CD4-positive, alpha-beta T cell treated with Interleukin-15 for 1 hour (primary cell): ENCODE measurements at places on chromosomes 5 and 9.

GRCh38 chr9:109466623-109467590 lies 31.2 kb downstream of the PTPN3 start:
- no peak for DNase-seq

- DNase-seq = no peak
These were observed 39.4 kb downstream of the HOMER1 start for GRCh38 chr5:79474367-79475151.

GRCh38 chr5:14552017-14552416 lies 29.6 kb upstream of the OTULINL start:
- DNase-seq = no peak

- DNase-seq = no peak
These were observed 1.5 kb upstream of the IL17B start for GRCh38 chr5:149380466-149381121.

- no peak for DNase-seq
These were observed 565.0 kb downstream of the CETN3 start for GRCh38 chr5:89844548-89844947.

- DNase-seq = no peak
These were observed 31.2 kb downstream of the CNOT6 start for GRCh38 chr5:180525399-180525798.

DNA sequence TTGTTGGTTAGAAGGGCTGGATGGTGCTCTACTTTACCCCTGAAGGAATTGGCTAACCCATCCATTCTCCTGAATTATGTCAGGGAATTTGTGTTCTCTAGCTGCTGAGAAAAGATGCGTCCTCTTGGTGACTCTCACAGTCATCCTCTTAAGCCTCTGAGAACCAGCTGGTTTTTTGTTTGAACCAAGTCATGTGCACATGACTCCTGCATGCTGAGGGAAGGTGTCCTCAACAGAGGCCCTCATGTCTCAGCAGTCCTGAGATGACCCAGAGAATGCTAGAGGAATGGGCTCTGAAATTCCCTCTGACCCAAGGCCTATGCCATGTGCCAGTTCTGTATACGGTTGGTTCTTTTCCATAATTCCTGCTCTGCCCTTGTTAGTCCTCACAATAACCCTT lies 10.4 kb upstream of the C5orf63 start:
- no peak for DNase-seq

- no peak for DNase-seq
These were observed 25.8 kb upstream of the FRRS1L start for GRCh38 chr9:109192732-109193361.

DNA sequence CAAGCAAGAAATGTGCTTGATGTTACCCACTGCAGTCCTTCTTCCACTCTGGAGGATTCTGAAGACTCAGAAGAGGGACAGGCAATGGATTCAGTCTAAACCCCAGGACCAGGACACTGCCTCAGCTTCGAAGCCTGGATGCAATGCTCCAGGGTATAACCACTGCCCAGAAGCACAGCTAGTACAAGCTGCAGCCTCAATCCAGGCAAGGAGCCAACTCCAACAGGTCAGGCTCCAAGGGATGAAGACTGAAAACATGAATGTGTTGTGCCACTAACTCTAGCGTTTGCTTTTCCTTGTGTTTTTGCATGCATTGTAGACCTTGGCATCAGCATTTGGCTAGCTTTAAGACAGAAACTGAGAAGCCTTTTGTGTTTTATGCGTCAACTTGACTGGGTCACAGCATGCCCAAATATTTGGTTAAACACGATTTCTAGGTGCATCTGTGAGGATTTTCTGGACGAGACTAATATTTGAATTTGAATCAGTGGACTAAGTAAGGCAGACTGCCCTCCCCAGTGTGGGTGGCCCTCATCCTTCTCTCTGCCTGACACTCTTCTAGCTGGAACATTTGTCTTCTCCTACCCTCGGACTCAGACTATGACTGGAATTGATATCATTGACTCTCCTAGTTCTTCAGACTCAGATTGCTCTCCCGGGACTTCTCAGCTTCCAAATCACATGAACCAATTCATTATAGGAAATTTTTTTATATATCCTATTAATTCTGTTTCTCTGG lies 20.5 kb upstream of the GPX3 start:
- no peak for DNase-seq

DNA sequence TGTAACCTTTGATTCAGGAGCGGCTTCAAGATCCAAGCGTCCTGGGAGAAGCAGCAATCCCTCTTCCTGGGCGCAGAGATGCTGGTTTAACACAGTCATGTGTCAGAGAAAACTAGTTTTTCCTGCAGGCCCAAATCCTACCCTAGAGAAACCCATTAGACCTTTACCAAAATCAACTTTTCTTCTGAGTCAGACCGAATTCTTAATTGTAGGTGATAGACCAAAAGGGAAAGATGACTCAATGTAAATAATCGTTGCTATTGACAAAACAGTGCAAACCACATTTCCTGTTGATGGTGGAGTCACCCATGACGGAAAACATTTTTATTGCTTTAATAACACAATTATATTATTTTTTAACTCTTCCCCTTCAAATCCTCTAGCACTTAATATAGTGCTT lies 40.1 kb downstream of the SLC1A1 start:
- no peak for DNase-seq

- no peak for DNase-seq
These were observed 35.7 kb upstream of the TMEM161B start for GRCh38 chr5:88304356-88304755.

- no peak for DNase-seq
These were observed 115.5 kb upstream of the RANBP3L start for GRCh38 chr5:36417221-36417620.

DNA sequence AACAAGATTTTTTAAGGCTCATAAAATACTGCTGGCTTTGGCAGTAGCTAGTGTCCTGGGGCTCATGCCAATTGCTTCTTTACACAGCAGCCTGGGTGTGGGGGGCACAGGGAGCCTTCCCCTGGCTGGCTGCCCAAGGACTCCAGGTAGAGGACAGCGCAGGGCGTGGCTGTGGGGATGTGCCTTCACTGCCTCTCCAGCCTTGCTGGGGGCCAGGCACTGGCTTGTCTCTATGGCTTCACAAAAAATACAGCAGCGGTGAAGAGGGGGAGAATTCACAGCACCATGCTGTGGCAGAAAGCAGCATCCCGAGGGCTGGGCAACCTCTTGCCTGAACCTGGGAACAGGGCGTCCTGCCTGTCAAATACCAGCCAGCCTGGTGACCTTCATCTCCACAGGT lies 57.4 kb downstream of the DAP start:
- no peak for DNase-seq

GRCh38 chr9:135605238-135605781 lies 34.0 kb downstream of the GLT6D1 start:
- DNase-seq = no peak

DNA sequence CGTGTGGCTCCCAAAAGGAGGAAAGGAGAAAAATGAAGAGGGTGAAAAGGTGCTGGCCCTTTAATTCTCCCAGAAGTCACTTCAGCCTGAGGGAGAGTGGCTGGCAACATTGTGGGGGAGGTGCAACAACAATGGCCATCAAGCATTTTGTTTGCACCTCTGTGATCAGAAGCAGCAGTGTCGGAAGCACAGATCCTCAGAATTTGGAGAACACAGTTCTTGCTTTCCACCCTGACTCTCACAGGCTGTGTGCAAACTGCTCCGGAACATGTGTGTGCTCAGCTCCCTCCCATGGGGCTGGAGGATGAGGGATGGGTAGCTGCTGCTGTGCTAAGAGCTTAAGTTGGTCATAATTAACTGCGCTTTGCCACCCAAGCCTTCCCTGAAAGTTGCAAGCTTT lies 127.1 kb downstream of the DPYSL3 start:
- no peak for DNase-seq

DNA sequence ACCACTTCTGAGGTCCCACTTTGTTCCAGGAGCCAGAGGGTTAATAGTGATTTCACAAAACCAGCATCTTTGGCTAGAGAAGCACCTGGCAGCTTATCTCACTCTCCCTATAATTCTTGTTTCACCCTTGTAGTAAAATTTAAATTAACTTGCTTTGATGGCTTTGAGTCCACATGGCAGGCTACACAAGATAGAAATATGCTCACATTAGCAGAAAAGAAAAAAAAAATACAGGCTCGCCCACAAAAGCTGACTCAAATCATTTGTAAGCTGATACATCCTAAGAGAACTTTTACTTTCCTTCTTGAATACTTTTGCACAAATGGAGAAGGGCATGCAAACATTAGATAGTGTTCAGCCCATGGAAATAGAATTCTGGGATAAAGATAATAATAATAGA lies 36.2 kb downstream of the TNFSF15 start:
- DNase-seq = no peak

DNA sequence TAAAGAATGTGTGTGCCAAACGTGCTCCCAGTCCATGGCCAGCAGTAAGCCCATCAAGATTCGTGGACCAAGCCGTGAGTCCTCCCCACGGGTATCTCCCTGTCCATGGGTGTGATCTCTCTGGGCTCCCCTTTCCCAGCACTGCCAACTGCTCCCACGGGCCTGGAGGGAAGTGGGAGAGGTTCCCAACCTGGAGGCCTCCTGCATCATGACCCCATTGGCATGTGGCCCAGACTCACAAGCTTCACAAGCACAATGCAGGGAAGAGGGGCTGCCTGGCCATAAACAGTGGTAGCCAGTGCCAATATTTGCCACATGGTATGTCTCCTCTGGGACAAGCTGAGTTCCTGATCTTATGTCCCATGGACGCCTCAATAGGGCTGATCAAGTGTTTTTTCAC lies 59.1 kb downstream of the ABLIM3 start:
- no peak for DNase-seq

GRCh38 chr9:118455788-118456187 lies 751.6 kb downstream of the TLR4 start:
- DNase-seq = no peak

DNA sequence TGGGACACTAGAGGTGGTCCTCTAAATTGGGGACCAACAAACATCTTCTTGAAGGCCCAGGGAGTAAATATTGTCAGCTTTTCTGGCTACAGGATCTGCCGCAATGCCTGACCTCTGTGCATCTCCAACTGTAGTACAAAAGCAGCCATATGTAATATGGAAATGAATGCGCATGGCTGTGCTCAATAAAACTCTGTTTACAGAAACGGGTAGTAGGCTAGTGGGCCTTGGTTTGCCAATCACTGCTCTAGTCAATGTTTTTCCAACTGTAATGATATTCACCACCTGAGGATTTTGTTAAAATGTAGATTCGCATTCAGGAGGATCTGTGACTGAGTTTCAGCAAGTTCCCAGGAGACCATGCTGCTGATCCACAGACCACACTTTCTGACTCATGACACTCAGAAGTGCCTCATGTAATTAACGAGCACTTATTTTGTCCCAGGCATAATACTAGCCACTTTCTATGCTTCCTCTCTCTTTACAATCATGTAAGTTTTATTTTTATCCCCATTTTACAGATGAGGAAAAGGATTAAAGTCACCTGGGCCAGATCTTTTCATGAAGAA lies 96.9 kb downstream of the MED27 start:
- DNase-seq = no peak

DNA sequence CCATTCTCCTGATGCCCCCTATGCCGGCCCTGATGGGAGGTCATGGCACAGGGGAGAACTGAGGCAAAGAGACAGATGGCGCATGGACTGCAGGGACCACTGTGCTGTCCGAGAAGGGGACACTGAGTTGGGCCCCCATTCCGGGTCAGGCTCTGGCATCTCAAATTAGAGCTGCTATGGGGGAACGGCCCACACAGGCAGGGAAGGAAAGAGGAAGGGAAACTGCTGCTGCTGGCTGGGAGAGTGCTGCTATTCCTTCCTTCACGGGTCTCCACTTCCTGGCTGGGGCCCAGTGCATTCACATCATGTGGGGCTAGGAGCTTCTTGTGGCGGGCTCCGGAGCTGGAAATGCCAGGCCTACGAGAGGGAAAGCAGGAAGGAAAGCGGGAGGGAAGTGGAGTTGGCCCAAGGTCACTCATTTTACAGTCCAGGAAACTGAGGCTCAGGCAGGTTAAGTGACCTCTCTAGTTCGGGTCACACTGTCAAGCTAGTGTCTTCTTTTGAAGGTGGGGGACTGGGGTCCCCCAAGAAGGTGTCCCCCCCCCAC lies 1.3 kb upstream of the CARD19 start:
- peak; percentile 62 for DNase-seq

GRCh38 chr5:2068531-2068930 lies 185.8 kb upstream of the IRX4 start:
- no peak for DNase-seq

DNA sequence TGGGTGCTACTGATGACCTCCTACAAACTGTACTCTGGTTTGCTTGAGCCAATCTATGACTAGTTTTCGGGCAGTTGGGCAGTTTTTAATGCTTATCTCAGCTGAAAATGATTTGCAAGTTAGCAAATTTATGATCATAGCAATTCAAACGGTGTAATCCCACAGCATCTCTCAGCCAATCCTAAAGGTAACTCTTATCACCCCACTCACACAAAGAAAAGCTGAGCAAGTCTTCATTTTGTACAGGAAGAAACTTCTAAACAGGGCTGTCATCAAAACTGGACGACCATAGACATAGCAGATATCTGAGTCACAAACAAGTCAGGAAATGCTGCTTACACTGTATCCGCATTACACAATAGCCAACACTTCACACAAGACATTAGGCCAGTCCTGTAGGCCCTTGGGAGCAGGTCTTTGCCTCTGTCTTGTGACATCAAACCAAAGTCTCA lies 2.6 kb upstream of the ENC1 start:
- DNase-seq = peak; percentile 29

- no peak for DNase-seq
These were observed 254.8 kb downstream of the ADGRV1 start for GRCh38 chr5:90813392-90813791.

GRCh38 chr5:79529110-79529509 lies 15.2 kb upstream of the HOMER1 start:
- DNase-seq = no peak

DNA sequence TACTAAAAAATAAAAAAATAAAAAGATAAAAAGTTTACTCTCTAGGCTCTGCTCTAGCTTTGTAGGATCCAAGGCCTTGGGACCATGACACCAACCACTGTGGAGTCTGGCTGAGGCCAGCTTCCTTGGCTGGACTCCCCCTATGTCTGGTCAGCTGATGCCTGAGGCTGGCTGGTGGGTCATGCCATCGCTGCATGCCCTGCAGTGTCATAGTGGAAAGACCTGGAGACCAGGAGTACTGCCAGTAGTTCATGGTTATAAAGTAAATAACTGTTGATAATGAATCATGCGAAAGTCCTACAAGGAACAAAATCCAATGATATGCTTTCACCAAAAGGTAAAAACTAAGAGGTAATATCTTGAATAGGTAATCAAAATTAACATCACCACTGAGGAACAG lies 43.2 kb downstream of the GARNL3 start:
- no peak for DNase-seq

GRCh38 chr9:123927625-123928532 lies 2.0 kb downstream of the DENND1A start:
- no peak for DNase-seq

GRCh38 chr5:103356350-103357091 lies 98.0 kb downstream of the MACIR start:
- DNase-seq = no peak
